Fibroblast of skin of left biceps (primary cell): ENCODE measurements at places on chromosomes 4 and X.

GRCh38 chr4:5019274-5019673, at the start of gene CYTL1:
CYTL1 (minus strand) TSS chr4:5019458; CDS start chr4:5019445, 13 bp downstream.
- DNase-seq: no peak

DNA sequence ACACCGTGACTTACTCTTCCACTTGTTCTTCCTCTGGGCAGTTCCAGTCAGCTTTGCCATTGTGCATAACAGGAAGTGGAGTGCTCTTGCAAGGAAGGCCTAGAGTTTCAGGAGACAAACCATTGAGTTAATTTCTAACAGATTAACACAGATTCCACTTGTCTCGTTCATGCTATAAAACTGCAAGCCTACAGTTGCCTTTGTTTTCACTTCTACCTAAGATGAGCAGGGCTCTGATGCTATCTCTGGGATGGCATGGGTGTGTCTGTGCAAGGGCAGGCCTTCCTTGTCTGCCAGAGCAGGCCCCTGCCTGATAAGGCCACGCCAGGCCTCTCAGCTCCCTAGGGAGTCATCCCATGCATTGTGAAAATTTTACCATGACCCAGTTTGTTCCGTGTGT, 67.7 kb upstream of the PGRMC2 start:
- DNase-seq: no peak

DNA sequence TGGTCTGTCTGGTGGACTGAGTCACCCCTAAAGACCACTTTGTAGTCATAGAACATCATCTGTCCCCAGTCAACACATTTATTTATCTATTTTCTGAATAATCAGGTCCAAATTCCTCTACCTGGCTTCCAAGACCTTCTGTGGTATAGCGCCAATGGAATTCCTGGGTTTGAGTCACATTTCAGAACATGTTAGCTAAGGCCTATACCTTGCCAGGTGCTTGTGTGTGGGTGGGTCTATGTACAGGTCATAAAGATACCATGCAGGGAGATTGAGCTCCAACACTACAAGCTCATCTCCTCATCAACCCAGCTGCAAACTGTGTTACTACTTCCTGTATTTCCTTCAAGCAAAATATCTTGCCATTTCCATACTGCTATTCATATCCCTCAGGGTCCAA, 113.3 kb downstream of the TRAPPC11 start:
- no peak for DNase-seq

- no peak for DNase-seq
Observed at GRCh38 chrX:53291596-53291995, 10.2 kb upstream of the IQSEC2 start.

GRCh38 chrX:96763608-96764007, 79.0 kb downstream of the DIAPH2 start:
- DNase-seq: no peak

DNA sequence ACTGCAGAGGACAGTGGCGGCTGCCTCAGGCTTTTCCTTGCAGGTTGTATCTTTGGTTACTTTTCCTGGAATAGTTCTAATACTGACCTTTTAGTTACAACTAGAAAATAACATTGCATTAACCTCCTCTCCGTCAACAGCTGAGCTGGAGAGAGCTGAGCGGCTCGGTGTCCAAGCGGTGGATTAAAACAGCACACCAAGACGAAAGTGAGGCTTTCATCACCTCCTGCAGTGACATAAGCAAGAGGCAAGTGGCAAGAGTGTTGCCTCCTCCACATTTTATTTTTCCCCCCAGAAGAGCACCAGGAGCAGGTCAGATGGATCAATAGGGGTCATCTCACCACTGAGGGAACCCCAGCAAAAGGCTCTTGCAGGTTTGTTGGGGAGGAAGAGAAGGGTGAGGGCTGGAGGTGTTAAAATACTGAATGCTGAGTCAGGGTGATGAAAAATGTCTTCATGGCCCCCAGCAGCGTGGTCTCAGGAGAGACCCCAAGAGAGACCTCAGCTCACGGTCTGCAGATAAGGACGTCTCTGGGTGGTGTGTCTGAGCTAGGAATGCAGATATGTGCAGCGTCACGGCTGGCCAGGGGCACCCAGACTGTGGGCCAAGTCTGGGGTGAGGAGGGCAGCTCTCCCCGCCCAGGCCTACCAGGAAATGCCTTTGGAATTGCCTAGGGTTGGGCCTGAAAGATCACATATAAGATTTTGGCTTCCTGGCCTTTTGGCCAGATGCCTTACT, 50.3 kb downstream of the CASP3 start:
- DNase-seq: no peak

GRCh38 chr4:26787461-26788340, 72.9 kb upstream of the STIM2 start:
- DNase-seq: peak; percentile 15

DNA sequence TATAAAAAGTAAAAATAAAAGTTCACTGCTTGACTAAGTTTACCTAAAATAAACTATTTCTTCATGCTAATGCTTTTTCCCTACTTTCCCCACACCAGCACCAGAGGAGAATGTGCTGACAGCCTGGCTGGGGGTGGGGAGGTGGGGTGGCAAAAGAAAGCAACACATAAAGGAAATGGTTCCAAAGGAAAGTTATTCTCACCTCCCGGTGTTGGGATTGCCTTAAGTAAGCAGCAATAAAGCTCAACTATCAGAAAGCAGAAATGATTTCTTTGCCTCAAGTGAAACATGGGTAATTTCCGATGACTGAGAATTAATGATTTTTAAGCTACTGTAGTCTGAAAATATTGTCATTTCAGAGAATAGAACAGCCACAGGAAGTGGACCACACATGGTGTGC, 84.5 kb upstream of the DKK2 start:
- DNase-seq: no peak

- no peak for DNase-seq
Observed at GRCh38 chr4:105329081-105329480, 144.8 kb downstream of the PPA2 start.

DNA sequence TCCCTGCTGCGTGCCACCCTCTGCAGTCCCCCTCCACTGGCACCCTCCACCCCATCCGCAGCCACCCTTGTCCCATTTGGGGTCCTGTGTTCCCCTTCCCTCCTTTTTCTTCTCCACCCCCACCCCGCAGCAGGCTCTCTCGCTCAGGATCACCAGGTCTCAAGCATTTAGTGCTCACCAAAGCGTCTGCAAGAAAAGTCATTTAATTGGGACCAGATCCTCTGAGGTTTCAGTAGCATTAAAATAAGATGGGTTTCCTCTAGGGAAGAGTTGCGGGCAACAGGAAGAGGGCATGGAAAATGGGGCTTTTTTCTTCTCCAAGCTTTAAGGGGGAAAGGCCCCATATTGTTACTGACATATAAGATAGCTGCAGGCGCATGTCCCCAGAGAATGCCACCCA, 4.9 kb upstream of the HAUS7 start:
- DNase-seq: no peak

DNA sequence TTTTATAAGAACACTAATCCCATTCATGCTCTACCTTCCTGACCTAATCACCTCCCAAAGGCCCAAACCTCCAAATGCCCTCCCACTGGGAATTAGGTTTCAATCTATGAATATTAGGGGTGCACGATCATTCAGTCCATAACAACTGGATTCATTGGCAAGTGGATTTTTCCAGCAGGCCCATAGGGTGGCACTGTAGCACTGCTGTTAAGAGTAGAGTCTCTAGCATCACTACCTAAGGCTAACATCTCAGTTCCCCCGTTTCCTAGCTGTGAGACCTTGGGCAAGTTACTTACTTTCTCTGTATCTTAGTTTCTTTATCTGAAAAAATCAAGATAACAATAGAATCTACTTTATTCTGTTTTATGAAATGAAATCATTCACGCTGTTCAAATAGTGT, 315.8 kb downstream of the STIM2 start:
- DNase-seq: peak; percentile 9

DNA sequence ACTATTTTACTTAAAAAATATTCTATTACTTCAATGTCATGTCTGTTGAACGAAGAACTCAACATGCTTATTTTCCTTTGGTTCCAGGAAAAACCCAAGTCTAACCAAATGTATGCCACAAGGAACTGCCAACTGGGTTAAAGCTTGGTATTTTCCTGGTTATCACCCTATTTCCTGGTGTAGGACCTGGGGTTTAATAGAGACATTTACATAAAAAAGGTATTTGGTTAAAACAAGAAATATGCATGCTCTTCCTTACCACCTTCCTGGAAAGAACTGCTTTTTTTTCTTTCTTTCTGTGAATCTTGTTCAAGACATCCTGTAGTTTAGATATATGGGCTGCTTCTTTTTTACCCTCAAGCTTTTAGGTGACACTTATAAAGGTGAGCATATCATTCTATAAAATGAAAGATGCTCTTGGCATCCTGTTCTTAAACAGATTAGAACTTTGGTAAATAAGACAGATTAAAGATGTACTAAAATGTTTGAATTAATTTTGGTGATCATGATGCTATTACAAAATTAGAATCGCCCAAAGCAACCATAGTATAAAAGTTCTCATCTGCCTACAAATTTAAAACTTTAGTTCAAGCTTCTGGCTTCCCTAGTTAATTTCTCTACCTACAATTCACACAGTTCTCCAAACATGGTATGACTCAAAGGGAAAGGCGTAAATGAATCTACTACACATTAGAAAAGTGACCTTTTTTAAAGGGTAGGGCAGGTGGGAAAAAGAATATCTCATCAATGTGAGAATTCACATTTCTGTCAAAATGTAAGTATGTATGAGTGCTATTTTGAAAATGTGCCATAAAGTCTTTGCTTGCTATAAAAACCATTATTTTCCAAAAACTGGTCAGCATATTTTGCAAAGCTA, 103.5 kb downstream of the CNOT6L start:
- no peak for DNase-seq

GRCh38 chr4:41933997-41934503, 1.2 kb upstream of the TMEM33 start:
- no peak for DNase-seq

DNA sequence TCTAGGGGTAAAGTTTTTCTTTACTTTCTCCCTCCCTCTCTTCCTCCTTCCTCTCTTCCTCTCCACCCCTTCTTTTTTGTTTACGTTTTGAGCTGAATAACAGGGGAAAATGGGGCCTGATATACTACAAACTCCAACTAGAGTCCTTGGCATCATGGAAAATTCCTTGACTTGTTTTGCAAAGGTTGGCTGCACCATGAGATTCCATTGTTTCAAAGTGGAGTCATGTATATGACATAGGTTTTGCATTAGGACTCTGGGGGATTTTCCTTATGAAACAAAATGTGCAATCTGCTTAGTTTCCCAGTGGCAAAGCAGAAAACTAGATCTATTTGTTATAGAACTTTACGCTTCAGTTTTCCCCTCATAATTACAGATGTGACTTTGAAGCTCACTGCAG, 233.5 kb upstream of the PGRMC2 start:
- DNase-seq: no peak

- no peak for DNase-seq
Observed at GRCh38 chr4:19945501-19945900, 306.2 kb upstream of the SLIT2 start.

DNA sequence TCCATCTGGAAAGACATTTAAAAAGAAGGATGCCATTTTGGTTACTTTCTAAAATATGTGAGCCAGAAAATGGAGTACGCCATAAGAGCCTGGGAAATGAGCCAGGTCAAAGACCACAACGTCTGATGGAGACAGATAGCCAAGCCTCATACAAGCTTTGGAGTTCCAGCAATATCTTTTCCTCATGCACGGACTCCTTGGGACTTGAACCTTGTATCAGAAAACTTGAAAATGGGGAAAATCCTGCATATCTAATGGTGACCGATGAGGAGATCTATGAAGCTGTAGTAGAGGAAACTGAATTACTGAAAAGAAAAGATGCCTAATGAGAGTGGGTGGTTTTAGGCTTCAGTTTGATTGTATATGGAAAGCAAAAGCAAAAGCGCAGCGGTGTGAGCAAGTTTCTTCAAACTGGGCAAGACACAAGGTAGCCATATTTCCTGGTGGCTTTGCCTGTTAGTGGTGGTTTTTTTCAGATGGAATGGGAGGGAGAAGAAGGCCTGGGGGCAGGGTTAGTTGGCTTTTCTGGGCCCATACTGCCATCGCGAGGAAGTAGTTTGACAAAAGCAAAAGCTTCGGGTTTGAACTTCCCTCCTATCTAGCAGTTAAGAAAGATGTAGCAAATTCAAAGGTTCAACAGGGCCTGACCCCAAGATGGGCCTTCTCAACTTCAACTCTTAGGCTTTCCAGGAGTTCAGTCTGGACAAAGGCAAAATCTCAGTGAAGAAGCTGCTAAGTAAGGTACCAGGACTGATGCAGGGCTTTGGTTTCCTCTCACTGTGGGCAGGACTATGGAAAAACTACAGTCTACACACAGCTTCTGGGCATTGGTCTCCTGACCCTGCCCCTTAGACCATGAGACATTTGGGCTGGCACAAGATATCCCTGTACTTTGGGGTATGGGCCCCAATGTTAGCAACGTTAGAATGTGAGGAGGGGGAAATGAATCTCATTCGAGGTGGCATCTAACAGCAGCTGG, 210.0 kb upstream of the STK26 start:
- no peak for DNase-seq

DNA sequence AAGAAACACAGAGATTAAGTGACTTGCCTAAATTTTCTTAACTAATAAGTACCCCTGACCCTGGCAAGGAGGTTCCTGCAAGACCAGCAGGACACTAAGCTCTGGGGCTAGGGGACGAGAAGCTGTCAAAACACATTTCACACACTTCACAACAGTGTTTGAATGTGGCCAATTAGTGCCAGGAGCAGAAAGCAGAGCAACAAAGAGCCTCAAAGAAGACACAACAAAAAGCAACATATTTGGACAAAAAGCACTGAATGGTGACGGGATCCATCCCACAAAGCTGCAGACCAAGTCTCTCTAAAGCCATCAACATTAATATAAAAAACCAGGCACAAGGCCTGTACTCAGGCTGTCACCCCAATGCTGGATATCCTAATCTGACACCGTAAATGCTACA, 361.9 kb upstream of the RASGEF1B start:
- DNase-seq: no peak

DNA sequence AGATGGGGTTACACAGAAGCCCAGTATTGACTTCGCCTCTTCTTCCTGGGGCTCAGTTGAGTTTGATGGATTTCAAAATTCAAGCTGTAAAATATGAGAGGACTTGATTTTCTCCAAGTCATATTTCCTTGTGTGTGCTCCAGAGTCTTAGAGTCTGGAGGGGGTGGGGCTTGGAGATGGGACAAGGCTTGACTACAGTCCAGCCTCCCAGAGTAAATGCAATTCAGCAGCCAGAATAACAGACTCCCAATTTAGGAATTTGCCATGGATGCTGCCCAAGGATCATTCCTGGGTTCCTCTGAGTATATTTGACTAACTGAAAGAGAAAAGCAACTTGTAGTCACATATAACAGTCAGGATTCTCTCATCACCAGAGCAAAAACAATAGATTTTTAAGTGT, 53.7 kb upstream of the RBPJ start:
- no peak for DNase-seq

- DNase-seq: no peak
Observed at GRCh38 chrX:13195340-13195739, 124.5 kb downstream of the ATXN3L start.

DNA sequence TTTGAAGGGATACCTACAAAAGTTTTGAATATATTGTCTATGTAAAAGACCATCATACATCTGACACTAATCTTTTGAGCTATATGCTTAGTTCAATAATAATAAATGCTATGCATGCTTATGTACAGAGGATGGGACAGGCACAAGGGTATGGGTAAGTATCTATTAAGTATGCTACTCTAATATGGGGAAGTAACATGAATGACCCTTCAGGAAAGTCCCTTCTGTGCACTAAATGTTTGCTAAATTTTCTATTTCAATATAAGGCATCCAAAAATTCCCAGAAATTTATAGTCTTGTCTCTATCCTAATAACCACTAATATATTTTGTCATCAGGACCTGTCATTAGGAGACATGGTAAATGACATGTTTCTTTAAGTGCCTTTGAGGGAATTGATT, 19.0 kb downstream of the ATP8A1 start:
- no peak for DNase-seq

- DNase-seq: no peak
Observed at GRCh38 chr4:22803512-22803911, 110.8 kb downstream of the GBA3 start.

GRCh38 chr4:41375561-41375960, 118.8 kb downstream of the UCHL1 start:
- DNase-seq: no peak
